Colonic mucosa (tissue), 4 donors: ENCODE measurements at places on chromosomes 6 and 20. TPM values are rescaled to one million over a fixed set of nuclear protein-coding genes. Genes with fewer than 3 reads are reported as not detected.

Gene ZC3H12D
- total RNA-seq: 4.3 TPM

Gene HLA-B
- 1,153 TPM for total RNA-seq

Gene FERMT1
- total RNA-seq: 83.9 TPM

Gene PROKR2
- not detected for total RNA-seq

Gene C6orf58
- total RNA-seq: not detected

Gene GLP1R
- total RNA-seq: not detected

Gene SYCP2L
- total RNA-seq: 0.11 TPM

GRCh38 chr6:168194732-168195567 is 115.9 kb upstream of the FRMD1 start:
- H3K4me1 ChIP-seq: no peaks in the 10 kb centered on the region
- no peak overlapping the region for H3K4me3 ChIP-seq
- DNase-seq: no peak
- H3K27ac ChIP-seq: no peak overlapping the region
- no peaks in the 10 kb centered on the region for H3K36me3 ChIP-seq

DNA sequence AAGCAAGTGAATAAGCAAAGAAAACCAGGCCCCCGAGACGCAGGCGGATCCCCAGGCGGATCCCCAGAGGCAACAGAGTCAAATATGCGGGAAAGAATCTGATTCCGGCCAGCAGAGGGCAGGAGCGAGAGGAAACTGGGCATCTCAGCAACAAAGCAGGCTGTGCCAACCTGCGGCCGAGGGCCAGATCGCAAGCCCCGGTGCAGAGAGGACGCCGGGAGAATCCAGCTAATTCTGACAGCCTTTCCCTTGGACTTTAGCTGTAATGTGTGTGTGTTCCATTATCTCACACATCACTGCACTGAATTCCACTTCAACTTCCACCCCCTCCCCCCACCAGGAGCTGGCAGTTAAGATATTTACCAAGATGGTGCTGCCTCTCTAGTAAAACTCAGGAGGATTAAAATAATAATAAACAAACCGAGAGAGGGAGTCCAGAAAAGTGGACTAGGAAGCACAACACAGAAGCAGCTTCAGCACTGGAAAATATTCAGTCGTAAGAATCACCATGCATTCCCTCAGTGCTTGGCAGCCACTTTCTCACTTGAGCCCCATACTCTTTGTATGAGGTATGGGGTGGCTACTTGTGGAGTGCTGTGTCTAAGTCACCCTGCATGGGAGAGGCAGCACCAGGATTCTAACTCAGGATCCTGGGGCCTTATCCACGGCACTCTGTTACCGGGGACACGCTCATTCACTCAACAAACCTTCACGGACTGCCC is 66.2 kb upstream of the SNX9 start:
- peak; percentile 94 for DNase-seq
- H3K4me3 ChIP-seq: no peak overlapping the region
- no peaks in the 10 kb centered on the region for H3K36me3 ChIP-seq
- H3K4me1 ChIP-seq: peaks cover under 1% of the 10 kb centered on the region
- H3K27ac ChIP-seq: no peak overlapping the region

DNA sequence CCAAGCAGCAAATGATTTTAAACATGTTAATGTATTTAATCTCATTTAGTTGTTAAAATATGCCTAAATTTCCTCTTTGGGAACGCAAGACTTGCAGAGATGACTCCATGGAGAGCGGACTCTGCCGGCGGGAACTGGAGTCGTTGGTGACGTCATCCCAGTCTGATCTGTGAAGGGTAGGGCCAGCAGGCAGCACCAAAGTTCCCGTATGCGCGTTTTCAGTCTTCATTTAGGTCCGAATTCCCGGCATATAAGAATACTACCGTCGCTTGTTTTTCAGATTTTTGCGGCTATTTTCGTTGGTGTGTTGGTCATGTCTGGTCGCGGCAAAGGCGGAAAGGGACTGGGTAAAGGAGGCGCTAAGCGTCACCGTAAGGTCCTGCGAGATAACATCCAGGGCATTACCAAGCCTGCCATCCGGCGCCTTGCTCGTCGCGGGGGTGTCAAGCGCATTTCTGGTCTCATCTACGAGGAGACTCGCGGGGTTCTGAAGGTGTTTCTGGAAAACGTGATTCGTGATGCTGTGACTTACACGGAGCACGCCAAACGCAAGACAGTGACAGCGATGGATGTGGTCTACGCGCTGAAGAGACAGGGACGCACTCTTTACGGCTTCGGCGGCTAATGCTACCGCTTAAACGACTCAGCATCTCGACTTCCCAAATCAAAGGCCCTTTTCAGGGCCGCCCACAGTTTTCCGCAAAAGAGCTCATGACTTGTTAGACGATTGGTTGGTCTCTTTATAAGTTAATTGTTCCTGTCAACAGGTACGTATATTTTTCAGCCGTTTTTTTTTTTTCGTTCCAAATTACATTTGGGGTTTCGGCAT is 117.3 kb downstream of the HFE start:
- peak; percentile 97 for DNase-seq
- peak overlapping the region; percentile 70 for H3K4me3 ChIP-seq
- H3K36me3 ChIP-seq: no peaks in the 10 kb centered on the region
- peak overlapping the region; percentile 99 for H3K27ac ChIP-seq

DNA sequence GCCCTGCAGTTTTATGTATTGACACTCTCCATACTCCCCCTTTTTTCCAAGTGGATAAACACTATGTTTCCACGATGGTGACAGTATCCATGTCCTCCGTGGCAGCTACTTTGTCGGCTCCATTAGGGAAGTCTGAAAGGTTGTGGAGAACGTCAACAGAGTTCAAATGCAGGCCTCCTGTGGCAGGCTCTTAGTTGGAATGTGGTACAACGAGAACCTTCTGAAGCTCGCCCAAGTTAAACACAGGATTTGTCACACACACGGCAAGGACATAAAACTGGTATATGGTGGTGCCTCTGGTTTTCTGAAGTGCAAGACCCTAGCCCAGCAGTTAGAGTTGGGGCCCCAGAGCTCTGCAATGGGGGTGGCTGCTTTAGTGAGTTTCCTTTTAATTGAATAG is 187.0 kb upstream of the TAB2 start:
- H3K36me3 ChIP-seq: no peaks in the 10 kb centered on the region
- no peaks in the 10 kb centered on the region for H3K4me1 ChIP-seq
- H3K4me3 ChIP-seq: no peak overlapping the region
- DNase-seq: no peak

DNA sequence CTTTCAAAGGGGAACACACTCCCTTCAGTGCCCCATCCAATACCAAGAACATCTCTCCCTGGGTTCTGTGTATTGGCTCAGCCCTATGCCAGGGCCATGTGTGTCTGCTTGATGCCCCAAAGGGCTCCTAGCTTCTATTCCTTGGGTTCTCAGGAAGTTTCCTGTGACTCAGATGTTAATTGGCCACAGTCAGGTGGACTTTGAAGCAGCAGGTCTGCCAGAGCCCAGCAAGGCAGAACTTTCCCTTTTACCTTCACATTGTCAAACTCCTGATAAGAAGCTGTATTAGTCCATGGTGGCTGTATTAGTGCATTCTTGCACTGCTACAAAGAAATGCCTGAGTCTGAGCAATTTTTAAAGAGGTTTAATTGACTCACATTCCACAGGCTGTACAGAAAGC is 116.0 kb upstream of the PTPRT start:
- H3K27me3 ChIP-seq: no peaks in the 10 kb centered on the region
- DNase-seq: no peak
- no peaks in the 10 kb centered on the region for H3K36me3 ChIP-seq
- H3K4me1 ChIP-seq: no peaks in the 10 kb centered on the region
- no peak overlapping the region for H3K4me3 ChIP-seq
- no peak overlapping the region for H3K27ac ChIP-seq

DNA sequence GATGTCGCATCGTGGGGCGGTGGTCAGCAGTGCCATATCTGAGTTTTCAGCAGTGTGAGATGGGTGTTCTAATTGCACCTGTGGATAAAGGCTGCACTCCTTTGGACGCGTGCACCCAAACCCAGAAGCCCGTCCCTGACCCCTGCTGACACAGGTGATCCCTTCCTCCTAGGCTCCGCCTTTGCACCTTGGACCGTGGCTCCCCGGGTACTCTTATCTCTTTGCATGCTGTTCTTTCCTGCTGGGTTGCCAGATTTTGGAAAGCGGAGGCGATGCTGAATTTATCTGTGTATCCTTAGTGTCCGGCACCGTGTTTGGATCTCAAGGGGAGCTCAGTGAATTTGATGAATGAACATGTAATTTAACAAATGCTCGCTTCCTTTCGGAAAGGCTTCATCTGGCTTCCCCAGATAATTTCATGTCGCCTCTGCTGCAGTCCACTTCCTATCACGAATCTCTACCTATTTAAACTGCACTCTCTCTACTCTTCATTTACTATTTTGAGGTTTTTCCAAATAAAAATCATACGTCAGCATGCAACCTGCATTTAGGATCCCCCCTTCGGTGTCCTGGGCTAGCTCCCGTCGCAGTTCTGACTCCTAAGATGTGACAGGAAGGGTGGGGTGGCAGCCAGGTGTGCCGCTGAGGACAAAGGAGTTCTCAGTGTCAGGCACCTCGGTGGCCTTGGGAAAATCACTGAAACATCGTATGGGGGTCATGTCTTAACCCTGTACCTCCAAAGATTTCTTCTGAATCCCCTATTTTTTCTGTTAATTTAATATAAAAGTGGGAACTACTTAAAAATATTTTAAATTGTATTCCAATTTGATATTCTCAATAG is 753 bp upstream of the PERP start:
- peak overlapping the region; percentile 79 for H3K4me3 ChIP-seq
- DNase-seq: peak; percentile 92
- H3K36me3 ChIP-seq: no peaks in the 10 kb centered on the region
- peak overlapping the region; percentile 98 for H3K27ac ChIP-seq
- H3K4me1 ChIP-seq: peaks cover 9% of the 10 kb centered on the region
- no peaks in the 10 kb centered on the region for H3K27me3 ChIP-seq
